ENCODE measurements at places on chromosomes 5 and 9. TPM values are rescaled to one million over a fixed set of nuclear protein-coding genes. Genes with fewer than 3 reads are reported as not detected.

DNA sequence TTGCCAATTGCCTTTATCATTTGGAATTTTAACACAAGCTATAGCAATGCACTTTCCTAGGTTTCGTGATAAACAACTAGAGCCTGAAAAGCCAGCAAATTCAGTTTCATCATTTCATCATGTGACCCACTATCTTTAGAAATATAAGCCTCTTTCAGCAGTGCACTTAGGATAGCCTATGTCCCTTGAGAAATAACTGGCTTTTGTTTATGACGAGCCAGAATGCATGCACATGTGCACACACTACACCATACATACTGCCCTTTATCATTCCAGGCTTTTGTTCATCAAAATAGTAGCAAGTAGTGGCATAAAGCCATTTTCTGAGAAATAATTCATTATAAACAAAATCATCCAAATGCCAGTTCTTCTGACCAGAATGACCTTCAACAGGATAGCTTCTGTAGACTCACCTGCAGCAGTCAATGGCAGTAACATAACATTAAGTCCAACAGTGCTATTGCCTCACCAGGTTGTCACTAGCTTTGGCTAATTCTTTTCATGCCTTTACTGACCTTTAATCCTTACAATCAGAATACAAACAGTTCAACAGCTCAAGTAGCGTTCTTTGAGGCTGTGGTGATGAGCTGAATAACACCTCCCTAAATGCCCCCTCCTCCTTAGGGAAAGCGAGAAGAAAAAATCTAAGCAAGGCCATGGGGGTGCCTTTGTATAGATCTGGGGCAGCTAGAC is 132.3 kb upstream of the SMARCA2 start:
- no peak for DNase-seq

TLR4 gene
- 10.7 TPM for polyA plus RNA-seq

GRCh38 chr9:133351526-133351907 is 3.5 kb downstream of the RPL7A start:
- no peak for DNase-seq

DNA sequence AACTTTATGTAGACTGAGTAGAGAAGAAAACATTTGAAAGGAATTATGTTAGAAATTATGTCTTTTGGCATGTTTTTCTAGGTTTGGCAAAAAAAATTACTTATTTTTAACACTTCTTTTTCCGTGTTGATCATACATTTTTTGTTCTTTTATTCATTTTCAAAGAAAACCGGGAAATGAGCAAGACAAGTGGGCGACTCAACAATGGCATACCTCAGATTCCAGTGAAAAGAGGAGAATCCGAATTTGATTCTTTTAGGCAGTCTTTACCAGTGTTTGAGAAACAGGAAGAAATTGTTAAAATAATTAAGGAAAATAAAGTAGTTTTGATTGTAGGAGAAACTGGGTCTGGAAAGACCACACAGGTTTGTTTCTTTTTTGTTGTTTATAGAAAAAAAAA is 12.9 kb downstream of the YTHDC2 start:
- DNase-seq = no peak
